NCI-H748 treated with DMSO at 0.1 percent for 48 hours (cell line): ENCODE measurements at places on chromosomes 7 and 10.

- no peak for DNase-seq
These were observed 20.4 kb downstream of the PLEKHA8 start for GRCh38 chr7:30048582-30048981.

GRCh38 chr7:116018731-116019130 lies 11.8 kb downstream of the TFEC start:
- no peak for DNase-seq

- DNase-seq: no peak
These were observed 87.8 kb upstream of the LRRTM3 start for GRCh38 chr10:66837990-66838389.

DNA sequence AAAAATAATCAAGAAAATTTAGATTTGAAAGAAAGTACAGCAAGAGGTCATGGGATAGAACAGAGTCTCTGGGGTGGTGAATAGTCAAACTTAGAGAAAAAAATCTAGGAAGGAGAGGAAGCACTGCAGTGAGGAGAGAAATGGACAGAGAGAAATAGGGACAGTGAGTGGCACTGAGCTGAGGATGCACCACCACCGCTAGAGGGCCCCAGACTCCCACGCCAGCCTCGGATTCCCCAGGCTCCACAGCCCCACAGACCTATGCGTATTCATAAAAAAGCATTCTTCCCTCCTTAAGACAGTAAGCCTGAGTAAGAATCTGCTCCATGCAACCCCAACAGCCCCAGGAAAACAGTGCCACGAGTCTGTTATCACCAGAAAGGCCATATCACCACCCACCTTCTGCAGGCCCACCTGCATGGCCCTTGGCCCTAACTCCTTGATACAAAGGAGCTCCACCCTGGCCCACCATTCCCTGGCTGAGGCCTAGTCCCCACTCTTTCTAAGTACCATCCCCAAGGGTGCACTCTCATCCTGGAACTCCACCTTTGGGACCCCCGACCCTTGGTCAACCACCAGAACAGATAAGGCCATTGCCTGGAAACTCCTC lies 91.0 kb downstream of the ALOX5 start:
- DNase-seq: peak; percentile 6

DNA sequence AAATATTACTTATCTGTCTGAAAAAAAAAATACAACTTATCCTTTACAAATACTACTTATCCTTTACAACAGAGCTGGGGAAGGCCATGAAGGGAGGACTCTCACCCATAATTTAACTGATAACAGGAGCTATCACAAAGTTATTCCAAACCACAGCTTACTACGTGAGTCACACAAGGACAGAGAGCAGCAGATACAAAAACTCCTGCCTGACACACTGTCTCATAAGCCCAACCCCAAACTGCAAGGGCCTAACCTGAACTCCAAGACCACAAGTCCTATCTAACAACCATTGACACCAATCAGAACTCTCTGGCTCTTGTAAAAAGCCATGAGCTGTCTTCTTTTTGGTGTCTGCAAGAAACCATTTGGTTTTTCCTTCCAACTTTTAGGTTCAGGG lies 28.5 kb upstream of the CXCL12 start:
- no peak for DNase-seq

DNA sequence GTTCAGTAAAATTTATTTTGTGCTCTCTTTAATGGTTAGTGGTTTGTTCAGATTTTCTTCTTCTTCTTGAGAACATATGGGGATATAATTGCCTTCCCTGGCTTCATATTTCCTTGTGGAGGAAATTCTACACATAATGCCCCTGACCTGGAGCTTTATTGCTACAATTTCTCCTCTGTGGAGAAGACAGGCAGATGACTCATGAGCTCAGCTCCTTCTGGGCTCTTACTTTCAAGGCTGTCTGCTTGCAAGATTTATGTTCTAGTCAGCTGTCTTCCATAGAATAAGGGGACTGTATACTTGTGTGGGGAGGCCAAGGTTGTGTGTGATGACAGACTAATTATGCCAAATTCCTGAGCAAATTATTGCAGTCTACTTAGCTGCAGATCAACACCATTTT lies 1.6 kb downstream of the LRRD1 start:
- DNase-seq: no peak

DNA sequence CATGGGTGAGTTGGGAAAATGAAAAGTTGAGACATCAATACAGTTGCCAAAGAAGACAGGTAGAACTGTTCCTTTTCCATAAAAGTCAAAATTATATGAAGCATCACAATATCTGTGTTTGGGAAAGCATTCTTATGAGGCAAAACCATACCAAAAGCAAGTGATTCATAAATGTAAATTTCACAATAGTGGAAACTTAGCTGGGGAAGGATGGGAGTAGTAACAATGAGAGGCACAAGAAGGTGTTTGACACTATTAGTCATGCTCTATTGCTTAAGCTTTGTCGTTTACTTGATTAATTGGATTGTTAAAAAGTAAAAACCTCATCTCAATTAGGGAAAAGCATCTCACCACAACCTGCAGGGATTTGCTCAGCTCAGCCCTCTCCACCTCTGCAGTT lies 240.2 kb downstream of the C7orf25 start:
- no peak for DNase-seq

GRCh38 chr7:133980804-133981203 lies 146.3 kb upstream of the LRGUK start:
- DNase-seq: no peak

DNA sequence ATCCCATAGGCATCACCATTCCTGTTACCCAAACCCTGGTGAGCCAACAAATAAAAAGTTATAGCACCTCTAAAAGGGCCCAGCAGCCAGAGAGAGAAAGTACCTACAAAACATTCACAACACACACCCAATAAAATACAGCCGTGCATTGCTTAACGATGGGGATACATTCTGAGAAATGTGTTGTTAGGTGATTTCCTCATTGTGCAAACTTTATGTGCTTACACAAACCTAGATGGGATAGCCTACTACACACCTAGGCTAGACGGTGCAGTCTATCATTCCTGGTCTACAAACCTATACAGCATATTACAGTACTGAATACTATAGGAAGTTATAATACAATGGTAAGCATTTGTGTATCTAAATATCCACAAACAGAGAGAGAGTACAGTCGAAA lies 44.9 kb upstream of the UCN3 start:
- no peak for DNase-seq

- no peak for DNase-seq
These were observed 83.9 kb downstream of the OSBPL3 start for GRCh38 chr7:24896031-24896501.

DNA sequence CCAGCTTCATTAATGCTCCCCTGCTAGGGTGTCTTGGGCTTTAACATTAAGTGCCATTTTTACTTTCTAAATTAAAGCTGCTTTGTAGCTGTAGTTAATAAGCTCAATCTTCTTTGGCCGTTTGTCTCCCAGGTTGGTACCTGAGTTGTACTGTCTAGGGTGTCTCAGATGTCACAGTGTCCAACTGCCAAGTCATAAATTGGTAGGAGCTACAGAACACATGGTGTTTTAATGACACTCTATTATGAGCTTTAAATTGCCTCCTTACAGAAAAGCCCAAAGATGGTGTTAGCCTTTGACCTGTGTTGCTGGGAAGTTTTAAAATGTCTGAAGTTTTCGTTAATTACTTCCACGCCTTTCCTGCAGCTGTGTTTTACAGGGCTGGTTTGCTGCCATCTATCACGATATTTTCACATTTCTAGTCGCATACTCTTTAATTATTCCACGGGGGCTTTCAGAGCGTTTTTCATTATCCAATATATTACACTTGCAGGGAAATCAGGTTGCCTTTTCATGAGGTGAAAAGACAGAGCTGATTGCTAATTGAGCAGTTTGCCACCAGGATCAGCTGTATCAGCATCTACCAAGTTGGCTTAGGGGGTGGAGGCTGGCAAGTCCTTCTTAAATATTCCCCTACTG lies 247.8 kb upstream of the PLPP4 start:
- DNase-seq: peak; percentile 25

DNA sequence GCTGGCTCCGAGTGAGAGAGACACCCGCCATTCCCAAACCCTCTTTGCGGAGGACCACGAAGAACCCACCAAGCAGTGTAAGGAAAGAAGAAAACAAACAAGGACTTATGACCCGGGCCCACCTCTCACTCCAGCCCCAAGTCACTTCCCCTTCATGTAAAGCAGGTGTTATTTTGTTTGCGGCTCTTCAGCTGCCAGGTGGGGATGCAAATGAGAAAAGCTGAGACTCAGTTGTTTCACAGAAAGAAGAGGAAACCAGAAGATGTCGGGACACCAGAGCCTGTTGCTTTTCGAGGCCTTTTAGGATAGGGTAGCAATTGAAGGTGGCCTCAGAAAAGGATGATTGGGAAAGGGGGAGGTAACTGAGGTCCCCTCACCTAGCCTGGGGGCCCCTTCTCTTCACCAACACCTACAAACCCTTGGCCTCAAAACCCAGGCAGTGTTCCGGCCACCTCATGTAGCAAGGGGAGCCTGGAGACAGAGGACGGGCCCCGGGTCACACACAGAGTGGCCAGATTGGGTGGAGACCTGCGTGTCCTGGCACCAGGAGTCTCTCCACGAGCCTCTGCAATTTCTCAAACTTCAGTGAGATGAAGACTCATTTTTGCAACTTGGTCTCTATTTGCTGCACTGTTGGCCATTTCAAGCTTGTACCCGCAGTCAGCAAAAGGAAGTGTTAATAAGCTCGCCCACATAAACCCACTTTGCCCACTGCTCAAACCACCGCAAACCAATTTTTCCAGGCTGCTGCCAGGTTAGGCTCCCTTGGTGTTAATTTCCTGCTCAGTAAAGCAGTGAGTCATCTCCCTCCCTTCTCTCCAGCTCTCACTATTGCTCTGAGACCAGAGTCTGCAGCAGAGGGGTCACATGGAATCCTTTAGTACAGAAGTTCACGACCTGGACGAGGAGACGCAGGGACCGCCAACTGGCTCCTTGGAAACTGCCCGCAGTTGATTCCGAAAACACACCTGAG lies 45.5 kb downstream of the AOC1 start:
- no peak for DNase-seq

- DNase-seq: no peak
These were observed 5.9 kb downstream of the ZNF488 start for GRCh38 chr10:47378183-47378510.

- peak; percentile 41 for DNase-seq
These were observed 697 bp upstream of the SNX13 start for GRCh38 chr7:17940951-17941431.

DNA sequence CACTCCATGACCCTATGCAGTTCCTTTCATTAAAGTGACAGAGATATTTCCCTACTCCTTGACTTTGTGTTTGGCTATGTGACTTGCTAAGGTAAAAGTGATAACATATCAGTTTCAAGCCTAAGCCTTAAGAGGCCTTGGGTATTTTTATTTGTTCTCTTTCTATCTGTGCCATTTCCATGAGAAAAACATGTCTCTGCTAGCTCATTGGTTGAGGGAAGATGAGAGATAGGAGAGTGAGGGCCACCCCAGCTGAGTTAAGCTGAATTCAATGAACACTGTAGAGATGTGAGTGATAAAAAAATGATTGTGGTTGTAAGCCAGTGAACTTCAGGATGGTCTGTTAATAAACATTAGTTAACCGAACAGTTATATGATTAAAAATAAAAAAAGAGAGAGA lies 13.4 kb downstream of the TASOR2 start:
- DNase-seq: no peak

DNA sequence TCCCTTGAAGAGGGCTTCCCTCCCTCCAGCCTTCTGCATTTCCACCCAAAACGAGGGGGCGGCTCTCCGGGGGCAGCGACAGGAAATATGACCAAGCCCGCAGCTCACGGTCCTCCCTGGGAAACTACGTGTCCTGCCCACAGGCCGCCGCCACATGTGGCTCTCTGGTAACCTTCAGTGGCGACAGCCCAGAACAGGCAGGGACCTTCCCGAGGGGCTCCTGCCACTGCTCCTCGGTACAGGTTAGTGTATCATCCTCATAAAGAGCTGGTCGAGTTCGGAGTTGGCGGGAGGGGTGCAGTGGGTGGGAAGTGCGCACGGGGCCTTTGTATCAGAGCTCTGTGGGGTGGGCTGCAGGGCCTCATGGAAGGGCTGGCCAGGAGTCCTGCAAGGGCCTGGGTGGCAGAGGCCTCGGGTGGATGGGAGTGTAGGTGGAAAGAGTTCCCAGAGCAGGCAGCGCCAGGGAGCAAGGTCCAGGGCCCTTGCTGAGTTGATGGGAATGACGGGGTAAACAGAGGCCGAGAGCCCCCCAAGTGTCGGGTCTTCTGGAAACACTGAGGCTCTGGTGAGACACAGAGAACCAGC lies 66.0 kb downstream of the TCERG1L start:
- DNase-seq: no peak

DNA sequence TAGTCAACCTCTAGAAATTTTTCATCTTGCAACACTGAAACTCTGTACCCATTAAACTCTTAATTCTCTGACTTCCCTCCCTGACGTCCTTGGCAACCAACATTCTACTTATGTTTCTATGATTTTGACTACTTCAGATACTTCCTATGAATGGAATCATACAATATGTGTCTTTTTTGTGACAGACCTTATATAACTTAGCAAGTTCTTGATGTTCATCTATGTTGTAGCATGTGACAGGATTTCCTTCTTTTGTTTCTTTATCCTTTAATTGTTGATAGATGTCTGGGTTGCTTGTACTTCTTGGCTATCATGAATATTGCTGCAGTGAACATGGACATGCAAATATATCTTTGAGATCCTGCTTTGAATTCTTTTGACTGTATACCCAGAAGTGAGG lies 240.8 kb downstream of the ADK start:
- DNase-seq: no peak

GRCh38 chr7:45663167-45663921 lies 89.2 kb downstream of the ADCY1 start:
- peak; percentile 1 for DNase-seq

DNA sequence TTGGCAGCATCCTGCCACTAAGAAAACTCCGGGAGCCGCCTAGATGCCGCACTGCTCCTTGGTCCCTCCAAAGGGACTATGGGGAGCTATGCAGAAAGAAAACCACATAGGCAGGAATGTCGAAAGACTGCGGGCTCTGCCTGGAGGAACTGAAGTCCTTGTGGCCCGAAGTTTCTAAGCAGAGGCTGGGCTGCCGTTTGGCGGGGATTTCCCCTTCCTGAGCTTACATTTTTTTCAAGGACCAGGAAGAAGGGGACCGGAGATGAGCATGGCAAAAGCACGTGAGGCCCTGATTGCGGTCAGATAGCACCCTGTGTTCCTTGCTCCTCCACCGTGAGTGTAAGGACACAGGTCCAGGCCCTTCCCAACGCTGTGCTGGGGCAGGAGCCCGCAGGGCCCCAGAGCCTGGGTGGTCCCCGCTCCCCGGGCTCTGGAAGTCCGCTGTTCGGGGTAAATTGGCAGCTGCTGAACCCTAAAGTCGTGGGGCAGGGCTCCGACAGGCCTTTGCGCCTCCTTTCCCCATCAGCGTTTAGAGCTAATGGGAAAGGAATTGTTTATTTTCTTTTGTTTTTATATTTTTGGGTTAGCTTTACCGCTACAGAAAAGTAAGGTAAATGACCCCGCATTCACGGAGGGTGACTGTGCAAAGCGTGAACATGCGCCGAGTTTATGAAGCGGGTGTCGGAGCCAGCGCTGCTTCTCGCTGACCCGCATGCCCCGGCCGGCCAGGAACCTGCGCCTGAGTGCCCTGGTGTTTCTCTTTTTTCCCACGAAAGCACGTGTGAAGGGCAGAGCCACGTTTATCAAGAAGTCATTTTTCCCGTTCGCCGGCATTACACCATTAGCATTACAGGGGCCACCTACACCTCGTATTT lies 356.5 kb upstream of the ZNF32 start:
- DNase-seq: no peak

GRCh38 chr10:86163522-86164173 lies 202.9 kb downstream of the GRID1 start:
- DNase-seq: no peak
